Urothelium cell line (cell line): ENCODE measurements at places on chromosomes 2 and 18.

GRCh38 chr2:37558623-37559022 lies 112.8 kb downstream of the CDC42EP3 start:
- no peak for DNase-seq

DNA sequence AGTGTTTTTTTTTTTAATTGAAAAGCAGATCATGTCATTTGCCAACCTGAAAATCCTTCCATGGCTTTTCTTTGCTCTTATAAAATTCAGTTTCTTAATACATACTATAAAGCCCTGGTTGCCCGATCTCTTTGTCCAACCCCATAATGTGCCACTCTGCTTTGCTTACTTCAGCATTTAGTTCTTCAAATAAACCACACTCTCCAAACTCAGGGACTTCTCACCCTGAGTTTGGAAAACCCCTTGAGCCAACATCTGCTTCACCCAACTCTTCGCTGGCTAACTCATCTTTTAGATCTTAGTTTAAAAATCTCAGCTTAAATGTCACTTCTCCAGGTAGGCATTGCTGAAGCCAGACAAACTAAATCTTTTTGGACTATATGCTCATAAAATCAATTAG lies 1.3 kb upstream of the STAT1 start:
- DNase-seq = no peak

DNA sequence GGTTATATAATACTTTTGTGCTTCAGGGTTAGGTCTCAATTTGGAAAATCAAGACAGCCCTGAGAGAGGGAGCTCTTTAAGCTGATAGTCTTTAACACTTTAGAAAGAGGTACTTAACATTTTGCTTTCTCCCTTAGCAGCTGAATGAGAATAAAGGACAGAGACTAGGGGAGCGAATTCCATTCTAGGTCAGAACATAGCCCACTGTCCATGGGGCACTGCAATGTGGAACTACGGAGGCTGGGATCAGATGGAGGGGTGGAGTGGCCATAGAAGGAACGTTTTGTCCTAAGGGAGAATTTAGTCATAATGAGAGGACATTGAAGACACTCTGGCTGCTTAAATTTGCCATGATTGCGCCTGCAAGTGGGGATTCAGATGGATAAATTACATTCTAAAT lies 794 bp downstream of the GKN2 start:
- no peak for DNase-seq

DNA sequence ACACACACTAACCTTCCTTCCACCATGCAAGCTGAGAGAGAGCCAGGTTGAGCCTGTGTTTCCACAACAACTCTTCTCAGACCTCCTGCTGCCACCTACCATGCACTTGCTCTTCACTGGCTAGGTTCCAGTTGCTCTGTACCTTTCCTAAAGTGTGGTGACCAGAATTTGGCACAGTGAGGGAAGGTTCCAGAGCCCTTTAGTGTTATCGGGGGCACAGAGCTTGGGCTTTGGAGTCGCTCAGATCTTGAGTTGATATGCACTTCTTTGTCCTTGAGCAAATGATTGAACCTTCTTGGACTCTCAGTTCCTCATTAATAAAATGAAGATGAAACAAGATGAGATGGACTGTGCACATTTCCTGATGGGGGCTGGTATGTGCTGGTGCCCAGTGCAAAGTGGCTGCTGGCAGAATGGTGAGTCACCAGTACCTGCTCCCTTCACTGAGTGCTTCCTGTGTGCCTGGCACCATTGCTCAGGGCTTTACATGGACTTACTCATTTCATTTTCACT lies 47.1 kb downstream of the NEDD4L start:
- DNase-seq = peak; percentile 38

GRCh38 chr2:204251158-204251997 lies 293.9 kb upstream of the PARD3B start:
- DNase-seq = no peak

DNA sequence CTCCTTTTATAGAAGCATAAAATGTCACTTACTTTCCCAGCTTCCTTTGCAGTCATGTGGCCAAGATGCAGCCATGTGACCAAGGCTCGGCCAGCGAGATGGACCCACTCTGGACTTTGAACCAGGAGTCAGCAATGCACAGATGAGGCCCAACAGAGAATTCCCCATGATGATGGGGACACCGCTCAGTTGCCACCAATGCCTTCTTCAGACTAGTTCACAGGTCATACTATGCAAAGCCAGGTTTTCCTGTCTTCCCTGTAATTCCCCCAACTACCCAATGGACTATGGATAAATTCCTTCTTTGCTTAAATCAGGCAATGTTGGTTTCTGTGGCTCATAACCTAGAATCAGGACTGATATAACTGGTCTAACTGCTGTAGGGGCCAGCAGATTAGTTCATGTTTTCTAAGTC lies 22.5 kb upstream of the REL start:
- DNase-seq = no peak

DNA sequence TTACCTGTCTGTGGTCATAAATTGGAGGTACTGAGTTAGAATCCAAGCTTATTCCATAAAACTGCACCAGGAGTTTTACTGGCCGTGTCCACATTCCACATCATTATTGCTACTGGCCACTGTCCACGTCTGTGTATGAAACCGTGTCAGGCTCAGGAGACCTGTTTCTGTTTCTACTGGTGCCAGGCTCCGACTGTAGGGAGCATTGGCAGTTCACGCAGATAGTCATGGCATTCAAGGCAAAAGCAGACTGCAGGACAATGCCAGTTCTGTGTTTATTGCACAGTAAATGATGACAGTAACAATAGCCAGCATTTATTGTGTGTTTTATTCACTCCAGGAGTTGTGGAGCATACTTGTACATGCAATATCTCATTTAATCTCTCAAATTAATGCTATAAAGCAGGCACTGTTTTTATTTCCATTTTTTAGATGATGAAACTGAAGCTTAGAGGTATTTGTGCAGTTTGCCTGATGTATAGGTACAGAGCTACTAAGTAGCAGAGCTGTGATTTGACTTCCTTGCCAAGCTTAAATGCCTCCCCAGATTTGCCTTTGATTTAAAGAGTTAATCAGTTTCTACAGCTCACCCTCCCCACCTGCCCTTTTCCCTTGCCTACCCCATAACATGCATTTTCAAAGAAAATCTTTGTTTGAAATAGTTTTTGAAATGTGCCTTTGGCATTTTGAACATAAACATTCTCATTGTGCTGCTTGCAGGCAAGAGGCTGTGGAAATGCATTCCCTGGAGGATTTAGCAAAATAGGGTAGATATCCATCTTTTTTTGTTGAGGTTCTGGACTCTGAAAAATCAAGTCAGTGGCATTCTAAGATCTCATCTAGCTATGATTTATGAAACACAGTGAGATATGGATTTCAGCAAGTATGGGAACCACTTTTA lies 55.5 kb downstream of the MAP4K4 start:
- DNase-seq = no peak

GRCh38 chr2:47002480-47003381 lies 87.1 kb upstream of the MCFD2 start:
- DNase-seq = no peak

GRCh38 chr18:11761553-11761952 lies 72.5 kb downstream of the GNAL start:
- DNase-seq = no peak

- DNase-seq = no peak
These were observed 342.2 kb upstream of the HS6ST1 start for GRCh38 chr2:128660836-128661235.

- no peak for DNase-seq
These were observed 12.4 kb upstream of the TANK start for GRCh38 chr2:161147856-161148255.

- no peak for DNase-seq
These were observed 102.0 kb downstream of the TMEM18 start for GRCh38 chr2:575030-575726.

GRCh38 chr18:41966943-41967342 lies 11.9 kb downstream of the PIK3C3 start:
- no peak for DNase-seq
